ENCODE measurements at places on chromosomes 12 and 14.

GRCh38 chr12:116226026-116226425 lies 51.5 kb downstream of the MED13L start:
- no peak for DNase-seq

- DNase-seq, result no peak
These were observed 98.9 kb upstream of the PLEKHG7 start for GRCh38 chr12:92603741-92604432.

GRCh38 chr14:31232081-31232480 lies 24.5 kb upstream of the HECTD1 start:
- peak; percentile 6 for DNase-seq

DNA sequence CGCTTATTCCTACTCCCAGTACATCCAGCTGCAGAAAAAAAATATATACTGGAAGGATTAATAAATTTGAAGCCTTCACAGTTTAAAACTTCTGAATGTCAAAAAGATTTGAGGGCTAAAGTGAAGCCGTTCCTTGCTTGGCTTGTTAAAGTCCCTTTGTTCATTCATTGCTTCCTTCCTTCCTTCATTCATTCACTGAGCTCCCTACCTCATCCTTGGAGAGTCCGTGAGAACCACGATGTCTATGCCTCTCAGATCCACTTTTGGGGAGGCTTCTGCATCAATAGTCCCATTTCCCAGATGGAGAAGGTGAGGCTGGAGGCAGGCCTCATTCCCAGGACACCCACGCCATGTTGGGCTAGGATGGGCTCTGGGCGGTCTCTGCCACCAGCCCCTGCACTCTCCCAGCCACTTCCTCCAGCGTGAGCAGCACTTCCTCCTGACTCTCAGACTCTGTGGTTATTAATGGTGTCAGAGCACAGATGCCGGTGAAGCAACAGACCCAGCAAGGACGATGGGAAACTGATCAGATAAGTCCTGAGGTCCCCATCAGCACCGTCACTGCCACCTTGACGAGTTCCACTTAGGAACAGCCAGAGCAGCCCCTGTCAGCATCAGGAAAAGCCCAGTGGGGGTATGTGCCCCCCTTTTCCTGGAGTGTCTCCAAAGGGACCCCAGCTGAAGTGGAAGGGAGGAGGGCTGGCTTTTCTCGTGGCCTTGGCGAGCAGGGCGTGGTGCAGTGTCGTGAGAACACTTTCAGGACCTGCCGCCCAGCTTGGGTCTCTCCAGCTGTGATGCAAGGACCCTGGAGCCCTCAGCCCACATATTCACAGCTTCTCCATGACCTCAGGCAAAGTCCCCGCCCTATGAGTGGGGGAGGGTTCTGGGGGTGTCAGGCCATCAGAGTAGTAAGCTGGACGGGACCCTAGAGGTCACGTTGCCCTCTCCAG lies 21.2 kb downstream of the ASB2 start:
- peak; percentile 22 for DNase-seq

- no peak for DNase-seq
These were observed 69.6 kb downstream of the GALNT8 start for GRCh38 chr12:4789776-4790175.

GRCh38 chr12:9273276-9273675 lies 65.1 kb upstream of the PZP start:
- DNase-seq, result no peak

GRCh38 chr14:32014057-32014456 lies 63.0 kb upstream of the ARHGAP5 start:
- no peak for DNase-seq

GRCh38 chr12:59742841-59743240 lies 147.0 kb downstream of the SLC16A7 start:
- DNase-seq, result no peak

GRCh38 chr12:40469736-40470135 lies 222.5 kb upstream of the CNTN1 start:
- no peak for DNase-seq

DNA sequence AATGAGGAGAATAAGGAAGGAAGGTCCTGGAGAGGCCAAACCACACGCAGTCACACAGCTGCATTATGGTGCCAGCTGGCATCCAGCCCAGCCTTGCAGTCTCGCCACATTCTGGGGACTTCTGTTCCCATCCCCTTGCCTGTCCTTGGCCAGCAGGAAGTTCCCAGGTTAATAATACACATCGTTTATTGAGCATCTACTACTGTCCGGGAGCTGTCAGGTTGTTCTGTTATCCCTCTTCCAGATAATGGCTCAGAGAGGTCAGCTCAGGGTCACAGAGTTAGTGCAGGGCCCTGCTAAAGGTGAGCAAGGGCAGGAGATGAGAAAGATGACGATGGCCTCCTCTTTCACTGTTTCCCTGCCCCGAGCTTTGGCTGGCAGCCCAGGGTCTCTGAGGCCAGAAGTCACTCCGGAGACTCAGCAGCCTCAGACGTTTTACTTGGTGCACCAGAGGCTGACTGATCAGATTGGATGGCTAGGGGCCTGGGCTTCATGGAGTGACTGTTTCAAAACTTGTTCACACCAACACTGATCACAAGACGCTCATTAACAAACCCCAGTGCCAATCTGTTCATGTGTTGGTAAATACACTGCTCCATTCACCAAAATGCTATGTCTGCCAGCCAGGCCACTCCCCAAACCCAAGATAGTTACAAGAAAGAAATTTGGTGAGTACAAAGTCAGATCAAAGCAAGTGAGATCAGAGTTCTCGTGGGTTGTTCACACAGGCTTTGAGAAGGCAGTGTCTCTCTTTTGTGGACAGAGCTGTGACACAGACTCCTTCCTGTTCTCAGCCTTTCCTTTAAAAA lies 79.2 kb downstream of the B4GALNT3 start:
- peak; percentile 71 for DNase-seq

DNA sequence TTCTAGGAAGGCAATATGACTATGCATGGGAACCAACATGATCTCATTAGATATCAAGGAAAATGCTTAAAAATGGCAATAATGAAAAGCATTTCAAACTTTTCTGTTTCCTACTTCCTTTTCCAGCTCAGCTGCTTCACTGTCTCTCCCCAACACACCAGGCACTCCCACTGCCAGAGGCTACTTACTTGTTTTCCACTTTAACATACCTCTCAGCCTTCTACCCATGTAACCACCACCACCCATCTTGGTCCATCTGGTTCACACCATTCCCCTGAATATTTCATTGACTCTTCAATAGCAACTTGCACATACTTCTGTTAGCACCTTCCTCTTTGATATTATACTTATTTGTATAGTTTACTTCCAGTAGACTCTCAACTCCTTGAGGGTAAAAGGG lies 168.3 kb upstream of the NPAS3 start:
- DNase-seq, result no peak

- peak; percentile 94 for DNase-seq
These were observed 42.1 kb downstream of the IGF1 start for GRCh38 chr12:102438047-102438826.

GRCh38 chr12:129127771-129128170 lies 274.5 kb downstream of the GLT1D1 start:
- DNase-seq, result no peak

- no peak for DNase-seq
These were observed 15.4 kb downstream of the HSP90AA1 start for GRCh38 chr14:102071283-102071998.

GRCh38 chr12:13071305-13072280 lies 27.4 kb downstream of the FAM234B start:
- DNase-seq, result peak; percentile 46

DNA sequence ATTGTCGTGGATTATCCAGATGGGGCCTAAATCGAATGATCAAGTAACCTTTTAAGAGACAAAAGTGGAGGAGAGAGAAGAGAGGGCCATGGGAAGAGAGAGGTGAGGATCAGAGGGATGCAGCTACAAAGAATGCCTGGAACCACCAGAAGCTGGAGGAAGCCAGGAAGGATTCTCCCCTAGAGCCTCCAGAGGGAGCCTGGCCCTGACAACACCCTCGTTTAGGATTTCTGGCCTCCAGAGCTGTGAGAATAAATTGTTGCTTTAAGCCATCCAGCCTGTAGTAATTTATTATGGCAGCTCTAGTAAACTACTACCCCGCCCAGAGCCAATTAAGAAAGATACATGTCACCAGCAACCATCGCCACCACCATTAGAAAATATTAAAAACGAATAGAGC lies 46.2 kb upstream of the GSC start:
- DNase-seq, result no peak

Data from OCI-M1 (cell line).